Kidney glomerular epithelial cell (primary cell): ENCODE measurements at places on chromosomes 2 and 18.

DNA sequence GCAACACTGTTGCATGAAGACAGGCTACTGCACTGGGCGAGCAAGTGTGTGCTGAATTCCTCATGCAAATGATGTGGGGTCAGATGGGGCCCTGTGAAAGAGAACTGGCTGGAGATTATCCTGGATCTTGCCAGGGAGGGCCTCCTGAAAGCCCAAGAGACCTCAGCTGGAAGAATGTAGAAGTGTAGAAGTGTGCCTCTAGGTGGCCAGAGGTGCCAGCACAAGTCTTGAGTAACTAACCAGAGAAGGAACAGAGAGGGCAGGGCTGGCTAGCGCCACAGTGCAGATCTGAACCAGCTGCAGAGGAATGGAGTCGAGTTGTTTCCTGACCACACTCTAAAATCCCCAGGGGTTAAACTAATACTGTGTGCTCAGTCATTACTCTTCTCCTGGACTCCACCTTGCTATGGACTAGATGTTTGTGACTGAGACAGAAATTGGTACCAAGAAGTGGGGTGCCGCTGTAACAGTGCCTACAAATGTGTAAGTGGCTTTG lies 399.3 kb downstream of the LRATD1 start:
- no peak for DNase-seq

DNA sequence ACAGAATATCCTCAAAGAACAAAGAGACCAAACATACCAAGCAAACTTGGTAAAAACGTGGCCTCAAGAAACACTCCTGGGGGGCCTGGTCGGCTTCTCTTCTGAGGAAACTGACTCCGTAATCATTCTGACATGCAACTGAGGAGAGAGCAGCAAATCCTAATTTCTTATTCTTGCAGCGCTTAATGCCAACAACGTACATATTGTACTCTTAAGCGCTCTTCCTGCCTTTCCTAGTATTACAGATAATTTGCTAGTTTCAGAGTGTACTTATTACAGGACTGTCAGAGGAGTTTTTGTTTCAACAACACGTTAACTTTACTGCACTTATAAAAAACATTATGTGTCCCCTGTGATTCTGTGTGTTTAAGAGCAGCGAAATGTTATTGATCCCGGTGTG lies 64.9 kb downstream of the ZNF521 start:
- no peak for DNase-seq

- no peak for DNase-seq
Observed at GRCh38 chr2:10234409-10235094, 68.2 kb upstream of the HPCAL1 start.

DNA sequence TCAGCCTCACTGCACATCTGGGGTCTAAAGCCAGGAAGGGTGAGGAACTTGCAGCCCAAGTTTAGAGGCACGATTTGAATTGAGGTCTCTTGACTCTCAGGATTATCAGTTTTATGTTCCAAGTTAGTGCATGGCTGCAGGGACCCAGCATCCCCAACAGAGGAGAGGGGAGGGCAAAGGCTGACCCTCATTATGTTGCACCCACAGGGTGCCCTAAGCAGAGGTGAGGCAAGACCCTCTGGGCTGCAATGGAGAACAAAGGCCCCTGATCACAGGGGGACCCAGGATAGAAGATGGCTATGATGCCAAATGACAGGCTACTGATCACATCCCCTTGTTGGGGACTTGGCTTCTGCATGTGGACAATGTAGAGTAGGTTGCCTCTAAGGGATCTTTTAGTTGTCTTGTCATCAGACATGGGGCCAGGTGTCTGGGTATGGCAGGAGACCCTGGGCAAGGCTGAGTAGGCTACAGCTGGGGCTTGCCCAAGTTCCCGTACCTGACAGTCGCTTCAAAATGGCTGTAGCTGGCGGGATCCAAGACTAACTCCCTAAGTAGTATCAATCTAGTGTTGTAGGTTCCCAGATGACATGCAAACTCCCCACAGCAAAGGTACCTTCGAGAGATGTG lies 4.5 kb upstream of the GDF7 start:
- DNase-seq, result no peak

DNA sequence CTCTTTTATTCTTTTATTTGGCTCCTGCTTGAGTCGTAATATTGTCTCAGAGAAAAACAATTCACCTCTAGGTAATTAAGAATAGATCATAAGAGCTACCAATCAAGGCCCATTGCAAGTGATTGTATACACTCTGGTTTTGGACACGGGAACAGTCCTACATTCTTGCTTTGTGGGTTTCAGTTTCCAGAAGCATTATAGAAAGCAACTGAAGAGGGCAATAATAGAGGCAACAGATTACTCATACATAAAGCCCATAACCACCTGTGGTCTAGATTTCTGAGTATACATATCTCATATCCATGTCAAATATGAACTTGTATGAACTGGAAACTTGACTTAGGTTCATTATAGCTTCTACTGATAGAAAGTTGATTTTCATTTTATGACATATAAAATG lies 65.4 kb downstream of the DIS3L2 start:
- no peak for DNase-seq

DNA sequence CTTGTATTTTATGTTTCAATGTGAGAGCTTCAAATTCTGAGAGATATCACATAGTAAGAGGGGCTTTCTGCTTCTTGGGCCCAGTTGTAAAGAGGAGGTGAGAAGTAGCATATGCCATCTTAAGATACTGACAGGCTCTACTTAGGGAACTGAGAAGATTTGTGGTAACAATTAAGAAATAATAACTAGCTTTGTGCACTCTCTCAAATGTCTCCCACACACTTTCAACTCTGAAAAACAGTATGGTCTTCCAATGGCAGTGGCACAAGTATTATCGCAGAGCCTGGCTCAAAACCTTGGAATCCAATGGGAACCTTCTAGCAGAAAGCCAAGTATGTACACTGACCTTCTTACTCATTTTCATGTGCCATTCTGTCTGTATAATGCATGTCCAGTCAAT lies 80.3 kb upstream of the FAM237A start:
- DNase-seq, result no peak

GRCh38 chr18:11046140-11046539 lies 103.2 kb downstream of the PIEZO2 start:
- DNase-seq, result no peak

DNA sequence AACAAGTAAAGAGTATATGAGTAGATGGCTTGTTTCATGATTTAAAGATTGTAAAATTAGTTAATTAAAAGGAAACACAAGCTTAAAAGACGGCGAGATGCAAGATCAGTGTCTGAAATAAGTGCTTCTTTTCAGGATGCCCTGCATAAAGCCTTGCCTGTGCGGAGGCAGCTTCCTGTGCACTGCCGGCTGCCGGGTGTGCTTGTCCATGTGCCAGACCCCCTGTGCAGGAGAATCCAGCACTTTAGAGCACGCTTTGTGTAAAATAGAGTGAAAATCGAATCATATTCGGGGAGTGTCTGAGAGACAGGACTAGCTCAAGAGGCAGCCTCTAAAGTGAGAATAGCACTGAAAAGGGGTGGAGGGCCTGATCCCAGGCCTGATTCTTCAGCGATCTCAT lies 154.7 kb downstream of the CHST9 start:
- no peak for DNase-seq

- DNase-seq, result no peak
Observed at GRCh38 chr2:89833780-89834117, 1142.3 kb downstream of the RPIA start.

- no peak for DNase-seq
Observed at GRCh38 chr2:224711859-224712665, 4.1 kb downstream of the CCDC195 start.

- peak; percentile 33 for DNase-seq
Observed at GRCh38 chr2:190277234-190278112, 42.2 kb downstream of the HIBCH start.

DNA sequence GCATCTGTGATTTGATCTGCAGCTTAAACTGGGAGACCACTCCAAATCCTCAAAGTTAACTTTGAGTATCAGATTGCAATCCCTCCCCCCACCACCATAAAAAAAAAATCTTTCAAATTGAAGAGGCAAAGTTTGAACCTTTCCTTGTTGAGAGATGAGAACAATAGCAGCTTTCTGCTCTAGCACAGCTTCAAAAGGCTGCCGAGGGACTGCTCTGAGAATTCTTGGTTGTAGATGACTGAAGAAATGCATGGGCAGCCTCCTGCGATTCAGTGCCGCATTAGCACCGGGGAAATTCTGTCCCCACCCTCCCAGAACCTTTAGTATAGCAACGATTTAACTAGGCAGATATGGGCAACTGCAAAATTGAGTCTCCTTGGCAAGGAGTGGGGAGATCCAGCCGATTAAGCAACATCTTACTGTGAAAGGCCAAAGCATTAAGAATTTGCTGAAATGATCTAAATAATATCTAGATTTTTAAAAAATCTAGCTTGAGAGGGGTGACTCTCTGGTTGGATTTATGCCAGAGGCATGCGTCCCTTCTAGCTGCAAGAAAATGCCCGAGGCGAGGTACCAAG lies 3.9 kb upstream of the SP5 start:
- DNase-seq, result no peak

DNA sequence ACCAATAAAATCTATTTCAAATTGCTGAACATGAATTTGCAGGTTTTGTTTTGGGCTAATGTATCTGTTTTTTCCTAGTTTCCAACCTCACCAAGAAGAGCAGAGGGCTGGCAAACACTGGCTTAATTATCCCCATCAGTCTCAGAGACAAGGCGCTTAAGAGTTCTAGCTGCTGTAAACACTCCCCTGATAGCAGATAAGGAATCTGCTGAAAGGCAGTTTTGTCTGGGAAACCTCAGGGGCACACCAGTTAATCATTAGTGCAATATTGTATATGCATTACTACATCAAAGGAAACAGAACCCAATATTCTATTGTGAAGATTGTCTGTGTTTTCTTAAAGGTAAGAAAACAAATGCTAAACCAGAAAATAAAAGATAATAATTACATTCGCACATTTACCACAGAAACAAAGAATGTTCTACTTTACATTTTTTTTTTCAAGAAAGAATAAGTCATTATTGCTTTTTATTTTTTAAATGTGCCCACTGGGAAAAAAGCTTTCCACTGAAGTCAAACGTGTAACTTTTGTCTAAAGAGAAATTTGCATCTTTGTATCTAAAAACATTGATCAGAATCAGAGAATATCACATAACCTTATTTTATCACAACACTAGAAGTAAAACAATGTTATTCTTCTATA lies 179.1 kb downstream of the ERBB4 start:
- DNase-seq, result no peak

- DNase-seq, result no peak
Observed at GRCh38 chr2:113206251-113206650, 32.5 kb downstream of the PSD4 start.

DNA sequence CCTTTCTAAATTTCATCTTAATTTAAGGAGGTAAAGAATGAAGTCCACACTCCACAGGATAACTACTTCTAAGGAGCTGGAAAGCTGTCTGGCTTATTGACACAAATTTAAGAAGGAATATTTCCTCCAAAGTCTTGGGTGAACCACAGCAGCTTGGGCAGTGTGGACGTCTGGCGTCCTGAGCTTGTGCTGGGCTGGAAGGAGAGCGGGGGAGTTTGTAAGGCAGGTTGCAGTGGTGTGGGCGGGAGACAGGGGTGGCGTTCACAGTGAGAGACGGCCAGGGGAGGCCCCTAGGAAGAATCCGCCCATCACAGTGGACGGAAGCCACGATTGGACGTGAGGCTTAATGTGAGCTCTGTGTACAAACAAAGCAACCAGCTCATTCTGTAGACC lies 25.7 kb downstream of the ADI1 start:
- DNase-seq, result peak; percentile 63
